ENCODE measurements at places on chromosomes 7 and 10. TPM values are rescaled to one million over a fixed set of nuclear protein-coding genes. Genes with fewer than 3 reads are reported as not detected.

- H3K27ac ChIP-seq = no peak overlapping the region
- no peaks in the 10 kb centered on the region for H3K27me3 ChIP-seq
- no peak overlapping the region for H3K4me3 ChIP-seq
- H3K4me1 ChIP-seq = no peaks in the 10 kb centered on the region
- no peak for DNase-seq
- H3K36me3 ChIP-seq = peaks cover 33% of the 10 kb centered on the region
These were observed 89.2 kb downstream of the DYNC2I1 start for GRCh38 chr7:158945519-158945918.

- H3K4me3 ChIP-seq = no peak overlapping the region
- H3K27me3 ChIP-seq = peaks cover 13% of the 10 kb centered on the region
- H3K36me3 ChIP-seq = no peaks in the 10 kb centered on the region
- DNase-seq = no peak
- H3K4me1 ChIP-seq = no peaks in the 10 kb centered on the region
These were observed 64.4 kb downstream of the RAPGEF5 start for GRCh38 chr7:22292531-22292930.

GRCh38 chr10:44873160-44873559 lies 38.0 kb upstream of the TMEM72 start:
- no peak overlapping the region for H3K4me3 ChIP-seq
- DNase-seq = no peak
- H3K4me1 ChIP-seq = no peaks in the 10 kb centered on the region

- H3K27ac ChIP-seq = no peak overlapping the region
- no peaks in the 10 kb centered on the region for H3K27me3 ChIP-seq
- peaks cover 5% of the 10 kb centered on the region for H3K4me1 ChIP-seq
These were observed 28.1 kb upstream of the TRIM8 start for GRCh38 chr10:102616066-102616770.

DNA sequence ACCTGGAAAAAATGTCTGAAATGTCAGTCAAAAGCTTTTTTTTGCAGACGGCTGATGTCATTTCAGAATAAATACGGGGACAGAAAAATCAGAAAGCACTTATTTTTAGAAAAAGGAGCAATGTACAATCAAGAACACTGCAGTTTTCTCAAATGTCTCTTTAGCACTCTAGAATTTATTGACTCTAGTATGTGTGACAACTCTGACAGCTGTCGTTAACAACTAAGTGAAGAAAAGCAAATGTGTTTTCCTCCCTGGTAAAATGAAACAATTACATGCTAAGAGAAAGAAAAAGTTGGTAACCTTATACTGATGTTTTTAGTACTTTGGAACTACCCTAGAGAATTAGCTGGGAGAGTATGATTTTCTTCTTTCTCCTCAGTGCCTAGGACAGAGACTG lies 497.4 kb downstream of the GRM8 start:
- H3K4me1 ChIP-seq = no peaks in the 10 kb centered on the region
- no peak overlapping the region for H3K27ac ChIP-seq
- no peak for DNase-seq
- H3K27me3 ChIP-seq = no peaks in the 10 kb centered on the region
- H3K4me3 ChIP-seq = no peak overlapping the region

- no peak overlapping the region for H3K27ac ChIP-seq
- H3K36me3 ChIP-seq = no peaks in the 10 kb centered on the region
- H3K4me3 ChIP-seq = no peak overlapping the region
- no peaks in the 10 kb centered on the region for H3K27me3 ChIP-seq
- no peak for DNase-seq
These were observed 58.3 kb upstream of the GTF2I start for GRCh38 chr7:74599244-74599643.

- DNase-seq = peak; percentile 71
- peak within 1 kb of the TSS; percentile 82 for H3K4me3 ChIP-seq
- peaks cover 9% of the 10 kb centered on the region for H3K36me3 ChIP-seq
- H3K27ac ChIP-seq = peak within 1 kb of the TSS; percentile 71
These were observed at the start of gene PCBD1 for GRCh38 chr10:70887804-70888800. TSS of gene PCBD1 (minus strand) at chr10:70888565. CDS start at chr10:70888533, 32 bp downstream.

GRCh38 chr10:59104186-59104585 lies 72.3 kb upstream of the PHYHIPL start:
- no peaks in the 10 kb centered on the region for H3K4me1 ChIP-seq
- H3K27me3 ChIP-seq = no peaks in the 10 kb centered on the region
- no peak for DNase-seq
- no peaks in the 10 kb centered on the region for H3K36me3 ChIP-seq
- H3K27ac ChIP-seq = no peak overlapping the region

GRCh38 chr10:82429302-82429701 lies 554.3 kb downstream of the NRG3 start:
- no peaks in the 10 kb centered on the region for H3K27me3 ChIP-seq
- no peaks in the 10 kb centered on the region for H3K4me1 ChIP-seq
- no peak overlapping the region for H3K27ac ChIP-seq
- no peak overlapping the region for H3K4me3 ChIP-seq
- H3K36me3 ChIP-seq = no peaks in the 10 kb centered on the region

DNA sequence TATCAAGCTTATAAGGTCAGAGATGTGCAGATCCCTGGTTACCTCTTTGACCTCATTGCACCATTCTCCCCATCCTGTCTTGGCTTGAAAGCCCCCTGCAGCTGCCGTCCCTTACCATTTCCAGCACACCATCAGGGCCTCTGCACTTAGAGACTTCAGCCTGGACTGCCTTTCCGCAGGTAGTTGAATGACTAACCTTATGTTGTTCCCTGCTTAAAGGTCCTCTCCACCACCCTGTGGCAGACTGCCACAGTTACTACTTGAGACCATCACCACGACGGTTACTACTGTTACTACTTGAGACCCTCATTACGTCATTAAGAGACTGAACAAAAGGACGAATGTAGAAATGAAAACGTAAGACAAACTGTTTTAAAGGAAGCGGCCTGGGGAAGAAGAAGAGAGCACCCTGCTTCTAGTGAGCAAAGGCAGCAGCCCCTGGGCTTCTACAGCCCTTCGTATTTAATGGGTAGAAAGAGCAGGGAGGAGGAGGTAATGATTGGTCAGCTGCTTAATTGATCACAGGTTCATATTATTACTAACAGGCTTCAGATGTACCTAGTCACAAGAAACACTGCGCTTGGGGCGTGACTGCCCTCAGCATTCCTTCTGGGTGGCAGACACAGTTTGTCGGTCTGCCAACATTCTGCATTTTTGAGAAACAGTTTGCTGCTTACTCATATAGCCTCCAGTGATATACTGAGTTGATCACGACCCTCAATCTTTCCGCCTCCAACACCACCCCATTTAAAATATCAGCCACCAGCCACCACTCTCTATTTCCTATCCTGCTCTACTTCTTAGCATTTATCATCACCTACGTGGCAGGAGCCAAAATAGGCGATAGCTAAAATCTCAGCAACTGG lies 74.1 kb upstream of the PARD3 start:
- H3K27me3 ChIP-seq = peaks cover 9% of the 10 kb centered on the region
- no peak overlapping the region for H3K4me3 ChIP-seq
- H3K27ac ChIP-seq = no peak overlapping the region
- H3K36me3 ChIP-seq = no peaks in the 10 kb centered on the region
- no peak for DNase-seq

DNA sequence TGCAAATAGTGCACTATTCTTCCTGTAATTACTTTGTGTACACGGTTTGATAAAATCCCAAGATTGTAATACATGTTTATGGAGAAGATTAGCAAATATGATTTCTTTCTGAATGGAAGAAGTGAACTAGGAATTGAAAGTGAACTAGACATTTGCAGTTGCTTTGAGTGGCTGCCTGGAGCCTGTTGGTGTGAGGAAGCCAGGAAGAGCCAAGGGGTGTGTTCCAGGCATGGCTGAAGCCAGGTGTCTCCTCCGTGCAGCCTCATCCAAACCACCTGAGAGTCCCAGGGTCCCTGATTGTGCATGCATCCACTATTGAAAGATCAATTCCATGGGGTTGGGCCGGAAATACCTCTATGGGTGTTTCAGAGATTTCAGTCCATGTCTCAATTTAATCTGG lies 253.1 kb upstream of the SHH start:
- H3K27ac ChIP-seq = no peak overlapping the region
- no peak for DNase-seq
- no peaks in the 10 kb centered on the region for H3K4me1 ChIP-seq

DNA sequence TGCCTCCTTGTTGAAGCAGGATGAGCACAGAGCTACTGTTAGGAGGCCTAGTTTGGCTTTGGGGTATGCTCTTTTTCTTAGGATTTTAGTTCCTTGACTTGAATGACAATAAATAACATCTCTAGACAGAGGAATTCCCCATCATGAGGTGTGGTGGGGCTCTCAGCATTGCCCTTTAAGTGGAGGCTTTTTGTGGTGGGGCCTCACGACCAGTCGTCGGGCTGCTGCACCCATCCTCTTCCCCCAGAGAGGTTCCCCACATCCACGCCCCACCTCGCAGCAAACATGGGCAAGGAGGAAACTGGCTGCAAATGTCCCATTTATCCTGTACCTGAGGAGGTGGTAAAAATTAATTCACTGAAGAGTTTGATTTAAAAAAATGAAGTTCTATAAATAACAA lies 36.1 kb upstream of the TARP start:
- H3K27me3 ChIP-seq = no peaks in the 10 kb centered on the region
- DNase-seq = no peak
- H3K4me3 ChIP-seq = peak overlapping the region; percentile 26
- H3K27ac ChIP-seq = peak overlapping the region; percentile 44
- peaks cover 14% of the 10 kb centered on the region for H3K4me1 ChIP-seq
- H3K36me3 ChIP-seq = no peaks in the 10 kb centered on the region

DNA sequence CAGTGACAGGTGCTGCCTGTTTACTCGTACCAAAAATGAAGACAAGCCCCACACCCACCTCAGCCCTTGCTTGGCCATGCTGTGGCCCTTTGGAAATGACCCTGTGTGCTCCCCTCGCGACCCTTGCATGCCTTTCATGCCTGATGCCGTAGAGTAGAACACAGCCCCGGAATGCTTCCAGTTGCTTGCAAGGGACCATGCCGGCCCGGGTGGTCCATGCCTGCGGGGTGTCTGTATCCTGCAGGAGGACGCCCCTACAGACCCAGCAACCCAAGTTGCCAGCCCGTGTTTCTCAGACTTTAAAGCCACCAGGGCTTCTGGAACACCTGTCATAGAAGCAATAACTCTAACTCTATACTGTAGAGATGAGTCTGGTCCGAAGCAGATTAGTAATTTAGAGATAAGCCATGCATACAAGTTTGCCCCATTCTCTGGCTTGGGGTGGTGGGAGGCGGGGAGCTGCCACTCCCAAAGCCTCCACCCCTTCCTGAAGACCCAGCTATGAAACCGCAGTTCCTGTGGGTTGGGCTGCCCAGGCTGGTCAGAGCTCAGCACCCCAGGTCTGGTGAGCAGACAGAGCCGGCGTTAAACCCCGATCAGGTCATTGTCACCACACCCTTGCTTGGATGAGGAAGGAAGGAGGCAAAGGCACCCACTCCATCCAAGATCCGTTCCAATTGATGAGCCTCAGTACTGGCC lies 143.5 kb downstream of the ADCY1 start:
- DNase-seq = no peak
- H3K36me3 ChIP-seq = peaks cover 3% of the 10 kb centered on the region
- H3K27ac ChIP-seq = no peak overlapping the region
- H3K4me1 ChIP-seq = no peaks in the 10 kb centered on the region
- H3K27me3 ChIP-seq = no peaks in the 10 kb centered on the region

DNA sequence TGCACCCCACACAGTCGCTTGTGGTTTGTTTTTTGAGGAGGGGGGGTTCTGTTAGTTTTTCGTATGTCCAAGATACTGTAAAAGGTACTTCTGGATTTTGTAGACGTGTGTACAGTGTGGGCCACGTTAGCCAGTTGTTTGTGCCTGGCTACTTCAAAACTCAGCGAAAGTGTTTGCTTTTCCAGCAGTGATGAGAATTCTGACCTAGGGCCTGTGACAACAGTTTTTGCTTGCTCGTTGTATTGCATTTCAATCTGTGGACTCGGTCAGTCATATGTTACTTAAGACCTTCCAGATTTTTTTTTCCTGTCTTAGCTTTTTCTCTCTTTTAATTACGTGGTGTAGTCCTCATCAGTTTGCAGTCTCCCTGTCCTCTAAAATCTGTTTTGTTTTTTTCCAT lies 338.9 kb upstream of the GALNT17 start:
- no peak for DNase-seq
- no peaks in the 10 kb centered on the region for H3K36me3 ChIP-seq
- H3K4me1 ChIP-seq = peaks cover 6% of the 10 kb centered on the region
- no peak overlapping the region for H3K4me3 ChIP-seq
- H3K27ac ChIP-seq = no peak overlapping the region

- no peak overlapping the region for H3K27ac ChIP-seq
- H3K27me3 ChIP-seq = no peaks in the 10 kb centered on the region
- H3K4me1 ChIP-seq = no peaks in the 10 kb centered on the region
- no peak for DNase-seq
- peaks cover 3% of the 10 kb centered on the region for H3K36me3 ChIP-seq
These were observed 50.5 kb downstream of the HECTD2 start for GRCh38 chr10:91460681-91461080.

- peak overlapping the region; percentile 87 for H3K4me3 ChIP-seq
- H3K27ac ChIP-seq = peak overlapping the region; percentile 89
- peaks cover 23% of the 10 kb centered on the region for H3K4me1 ChIP-seq
- no peaks in the 10 kb centered on the region for H3K27me3 ChIP-seq
- no peak for DNase-seq
These were observed 1.8 kb downstream of the LRCH4 start for GRCh38 chr7:100584054-100584682.

DNA sequence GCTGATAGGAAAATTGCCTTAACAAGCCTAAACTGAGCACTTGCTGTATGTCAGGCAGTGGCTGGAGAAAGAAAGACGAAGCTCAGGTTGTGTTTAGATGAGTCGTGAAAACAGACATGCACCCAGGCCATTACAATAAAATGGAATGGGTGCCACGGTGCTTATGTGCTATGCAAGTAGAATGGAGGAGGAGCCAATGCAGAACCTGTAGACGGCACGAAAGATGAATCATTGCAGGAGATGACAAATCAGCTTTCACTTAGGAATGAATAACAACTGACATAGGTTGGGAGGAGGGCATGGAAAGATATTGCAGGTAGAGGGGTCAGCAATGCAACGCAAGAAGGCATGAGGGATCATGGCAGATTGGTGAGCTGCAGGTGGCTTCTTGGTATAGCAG lies 61.2 kb upstream of the ARHGAP21 start:
- H3K4me3 ChIP-seq = no peak overlapping the region
- H3K4me1 ChIP-seq = no peaks in the 10 kb centered on the region
- no peaks in the 10 kb centered on the region for H3K36me3 ChIP-seq
- no peak for DNase-seq

Gene ABLIM1
- 14.2 TPM for total RNA-seq

Gene PLA2G12B
- total RNA-seq = not detected

Gene GRID1
- total RNA-seq = not detected

Gene BAMBI
- total RNA-seq = 0.81 TPM

Gene CYP17A1
- total RNA-seq = not detected
